ENCODE measurements at places on chromosomes 2 and 18.
A peak's percentile ranks its signal among the peaks of the same experiment; 100 is the strongest.

GRCh38 chr2:26816893-26817292 is 31.0 kb downstream of the CENPA start:
- no peak for DNase-seq

DNA sequence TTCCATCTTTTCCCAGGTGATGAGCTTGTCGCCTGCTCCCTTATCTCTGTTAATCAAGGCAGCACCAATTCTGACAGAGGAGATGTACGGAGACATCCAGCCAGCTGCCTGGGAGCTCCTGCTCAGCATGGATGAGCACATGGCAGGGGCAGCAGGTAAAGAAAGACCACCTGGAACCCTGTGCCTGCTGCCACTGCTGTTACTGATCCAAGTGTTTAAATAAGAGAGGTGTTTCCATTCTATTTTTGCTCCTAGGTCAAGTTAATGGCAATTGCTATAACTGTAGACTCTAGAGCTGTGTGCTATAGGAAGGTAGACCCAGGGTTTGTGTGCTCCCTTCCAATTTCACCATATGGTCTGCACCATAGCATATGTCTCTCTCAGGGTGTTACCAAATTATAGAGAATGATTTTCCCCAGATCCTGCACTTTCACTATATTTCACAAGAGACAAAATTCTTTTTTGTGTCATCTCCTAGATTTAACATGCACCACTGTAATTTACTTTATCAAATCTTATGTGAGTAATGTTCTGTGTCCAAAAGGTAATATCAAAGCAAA is 88.6 kb upstream of the RPE start:
- no peak for DNase-seq

GRCh38 chr18:12659904-12660605 is 2.1 kb upstream of the SPIRE1 start:
- DNase-seq: peak; percentile 25

DNA sequence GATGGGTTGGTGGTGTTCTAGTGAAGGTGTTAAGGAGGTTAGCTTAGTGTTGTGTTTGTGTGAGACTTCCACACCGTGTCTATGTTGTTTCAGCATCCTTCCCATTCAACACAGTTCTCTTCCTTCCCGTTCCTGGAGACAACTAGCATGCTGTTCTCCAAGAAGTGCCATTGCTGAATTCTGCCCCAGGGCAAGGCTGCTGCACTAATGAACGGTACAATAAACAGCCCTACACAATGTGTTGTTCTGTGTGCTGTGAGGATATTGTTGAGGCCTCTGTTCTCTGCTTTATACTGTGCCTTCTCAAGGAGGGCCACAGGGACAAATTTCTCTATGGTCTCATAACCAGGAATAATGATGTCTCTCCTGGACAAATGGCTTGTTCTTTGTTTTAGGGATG is 39.8 kb upstream of the ZEB2 start:
- DNase-seq: no peak

DNA sequence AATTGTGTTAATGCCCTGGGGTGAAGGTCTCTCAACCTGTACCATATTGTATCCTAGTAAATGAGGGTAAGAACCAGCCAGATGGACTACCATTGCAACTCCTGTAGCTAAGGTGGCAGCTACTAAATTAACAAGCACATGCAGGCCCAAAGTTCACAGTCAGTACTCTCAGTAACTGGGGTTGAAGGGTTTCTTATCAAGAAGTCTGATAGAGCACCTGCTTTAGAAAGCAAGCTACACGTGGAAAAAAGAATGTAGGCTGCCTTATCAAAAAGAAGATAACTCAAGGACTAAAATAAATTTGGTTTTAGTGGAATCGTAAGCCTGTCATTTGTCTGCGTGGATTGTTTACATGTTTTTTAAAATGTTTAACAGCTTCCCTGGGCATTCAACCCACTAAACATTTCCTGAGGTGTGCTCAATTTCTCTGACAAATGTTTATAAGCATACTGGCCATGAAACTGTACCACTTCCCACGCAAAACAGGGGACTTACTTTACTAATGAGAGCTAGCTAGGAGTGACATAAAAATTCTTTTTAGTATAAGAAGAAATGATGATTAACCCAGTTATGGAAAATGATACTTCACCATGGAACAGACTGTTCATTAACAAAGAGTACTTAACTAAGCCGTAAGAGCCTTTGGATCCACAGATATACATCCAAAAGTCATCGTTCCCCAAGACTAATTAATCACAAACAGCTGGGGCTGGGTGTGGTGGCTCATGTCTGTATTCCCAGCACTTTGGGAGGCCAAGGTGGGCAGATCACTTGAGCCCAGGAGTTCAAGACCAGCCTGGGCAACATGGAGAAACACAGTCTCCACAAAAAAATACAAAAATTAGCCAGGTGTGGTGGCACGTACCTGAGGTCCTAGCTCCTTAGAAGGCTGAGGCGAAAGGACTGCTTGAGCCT is 36.5 kb downstream of the LPIN2 start:
- no peak for DNase-seq

DNA sequence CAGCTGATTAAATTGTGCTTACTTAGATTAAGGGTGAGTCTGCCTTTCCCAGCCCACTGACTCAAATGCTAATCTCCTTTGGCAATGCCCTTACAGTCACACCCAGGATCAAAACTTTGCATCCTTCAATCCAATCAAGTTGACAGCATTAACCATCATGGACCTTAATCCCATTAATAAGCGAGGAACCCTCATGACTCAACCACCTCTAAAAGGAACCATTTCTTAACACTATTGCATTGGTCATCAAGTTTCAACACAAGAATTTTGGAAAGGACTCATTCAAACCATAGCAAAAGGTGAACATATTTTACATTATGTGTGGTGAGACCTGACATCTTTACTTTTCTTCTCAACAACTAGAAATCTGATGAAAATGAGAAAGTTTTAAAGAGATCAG is 187.0 kb downstream of the OSR1 start:
- no peak for DNase-seq

- DNase-seq: no peak
Observed at GRCh38 chr18:79476918-79477571, 81.3 kb downstream of the NFATC1 start.

DNA sequence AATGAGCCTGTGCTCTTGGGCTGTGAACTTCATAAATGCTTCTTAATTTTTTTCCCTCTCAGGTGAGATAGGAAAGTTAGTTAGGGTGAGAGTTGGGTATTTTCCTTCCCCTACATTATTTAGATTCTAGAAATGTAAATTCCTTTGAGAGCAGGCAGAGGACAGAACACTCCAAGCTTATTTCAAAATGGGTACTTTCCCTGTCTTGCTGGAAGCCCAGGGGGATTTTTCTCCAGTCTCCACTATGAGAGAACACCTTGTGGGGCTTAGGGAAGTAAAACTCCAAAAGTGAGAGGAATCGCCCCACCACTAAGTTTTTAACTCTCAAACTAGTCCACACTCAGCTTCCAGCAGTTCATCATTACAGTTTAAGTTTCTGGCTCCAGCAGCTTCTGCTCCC is 253.2 kb upstream of the CTAGE1 start:
- DNase-seq: no peak

DNA sequence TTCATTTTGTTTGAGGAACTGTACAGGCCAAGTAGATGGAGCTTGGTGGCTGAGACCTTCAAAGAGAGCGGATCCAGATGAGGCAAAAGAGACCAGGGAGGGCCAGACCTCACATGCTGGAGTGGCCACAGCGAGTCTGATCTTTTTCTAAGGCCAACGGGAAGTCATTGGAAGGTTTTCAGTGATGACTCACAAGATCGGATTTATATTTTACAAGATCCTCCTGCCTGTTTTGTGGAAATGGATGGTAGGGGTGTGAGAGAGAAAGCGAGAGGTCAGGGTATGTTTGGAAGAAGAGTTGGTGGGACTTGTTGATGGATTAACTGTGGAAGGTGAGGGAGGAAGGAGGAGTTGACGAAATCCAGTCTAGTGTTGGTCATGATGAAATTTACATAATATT is 44.6 kb upstream of the TUBA3D start:
- DNase-seq: no peak

DNA sequence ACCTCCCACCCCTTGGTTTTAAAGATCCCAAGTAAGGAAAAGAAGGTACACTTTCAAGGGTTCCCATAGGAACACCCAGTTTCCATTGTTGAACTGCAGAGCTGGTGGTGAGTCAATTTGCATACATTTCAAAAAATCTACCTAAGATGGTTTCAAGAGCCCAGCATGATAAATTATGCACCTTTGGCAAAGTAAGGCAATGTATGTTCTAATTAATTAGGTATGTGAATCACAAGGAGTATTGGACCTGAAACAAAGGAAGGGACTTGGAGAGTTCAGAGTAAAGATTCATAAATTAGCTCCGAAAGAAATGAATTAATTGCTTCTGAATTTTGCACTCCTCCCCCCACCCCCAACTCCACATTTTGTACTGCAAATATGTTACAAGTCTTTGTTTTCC is 459.7 kb downstream of the LRATD1 start:
- DNase-seq: no peak

DNA sequence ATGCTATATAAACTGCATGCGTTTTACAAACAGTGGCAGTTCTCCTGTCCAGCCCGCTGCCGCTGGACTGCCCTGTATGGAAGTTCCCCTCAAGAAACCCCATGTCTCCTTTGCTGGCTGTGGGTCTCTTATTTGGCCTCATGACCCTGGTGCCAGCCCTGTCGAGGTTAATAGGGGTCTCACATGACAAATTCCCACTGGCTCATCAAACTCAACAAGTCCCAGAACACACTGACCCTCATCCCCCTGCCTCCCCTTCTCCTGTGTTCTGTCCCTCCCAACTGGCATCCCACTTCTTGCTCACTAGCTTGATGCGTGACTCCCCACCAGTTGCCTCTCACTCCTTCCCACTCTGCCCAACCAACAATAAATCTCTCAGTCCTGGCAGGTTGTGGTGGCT is 137.6 kb upstream of the HS6ST1 start:
- no peak for DNase-seq

GRCh38 chr18:38900031-38900430 is 1334.4 kb upstream of the CELF4 start:
- no peak for DNase-seq

GRCh38 chr2:217836901-217837491 is 165.8 kb downstream of the TNS1 start:
- no peak for DNase-seq

DNA sequence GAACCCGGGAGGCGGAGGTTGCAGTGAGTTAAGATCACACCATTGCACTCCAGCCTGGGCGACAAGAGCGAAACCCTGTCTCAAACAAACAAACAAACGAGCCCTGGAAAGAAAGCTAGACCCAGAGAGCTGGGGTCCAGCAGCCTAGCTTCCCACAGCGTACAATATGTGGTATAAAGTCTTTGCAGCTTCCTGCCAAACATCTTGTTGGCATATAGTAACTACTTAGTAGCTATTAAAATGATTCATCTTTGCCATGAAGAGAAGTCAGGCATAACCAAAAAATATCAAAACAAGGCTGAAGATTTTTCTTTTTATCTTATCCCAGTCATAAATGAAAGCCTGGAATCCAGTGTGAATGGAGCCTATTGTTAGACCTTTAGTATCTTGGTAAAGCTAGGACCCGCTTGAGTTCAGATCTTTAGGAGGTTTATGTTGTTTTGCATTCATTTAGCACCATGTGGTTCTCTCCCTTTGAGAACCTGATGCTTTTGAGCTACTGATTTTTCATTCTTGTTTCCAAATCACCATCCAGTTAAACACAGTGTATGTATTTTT is 139.7 kb upstream of the NOSTRIN start:
- DNase-seq: no peak

DNA sequence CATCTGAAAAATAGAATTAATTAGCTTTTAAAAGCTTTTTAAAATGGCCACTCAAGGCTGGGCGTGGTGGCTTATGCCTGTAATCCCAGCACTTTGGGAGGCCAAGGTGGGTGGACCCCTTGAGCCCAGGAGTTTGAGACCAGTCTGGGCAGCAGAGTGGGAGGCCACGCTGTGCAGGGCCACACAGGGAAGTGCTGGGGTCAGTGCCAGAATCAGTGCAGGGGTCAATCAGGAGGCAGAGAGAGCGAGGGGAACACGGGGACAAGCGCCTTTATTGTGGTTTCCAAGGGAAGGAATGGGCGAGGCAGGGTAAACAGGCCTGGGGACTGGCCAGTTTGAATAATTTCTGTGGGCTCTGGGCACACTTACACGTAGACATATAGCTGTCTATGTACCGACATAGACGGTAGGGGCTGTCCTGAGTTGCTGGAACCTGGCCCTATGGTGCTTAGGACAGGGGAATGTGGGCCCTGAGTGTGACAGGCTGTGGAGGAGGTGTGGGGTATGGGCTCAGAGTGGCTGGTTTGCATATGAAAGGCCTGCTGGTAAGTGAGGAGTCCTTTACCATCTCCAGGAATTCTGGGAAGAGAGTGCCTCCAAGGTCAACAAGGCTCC is 42.9 kb downstream of the DYSF start:
- DNase-seq: no peak

GRCh38 chr2:154549869-154550268 is 148.6 kb upstream of the KCNJ3 start:
- no peak for DNase-seq

- DNase-seq: no peak
Observed at GRCh38 chr2:162917626-162918025, 79.1 kb upstream of the KCNH7 start.

DNA sequence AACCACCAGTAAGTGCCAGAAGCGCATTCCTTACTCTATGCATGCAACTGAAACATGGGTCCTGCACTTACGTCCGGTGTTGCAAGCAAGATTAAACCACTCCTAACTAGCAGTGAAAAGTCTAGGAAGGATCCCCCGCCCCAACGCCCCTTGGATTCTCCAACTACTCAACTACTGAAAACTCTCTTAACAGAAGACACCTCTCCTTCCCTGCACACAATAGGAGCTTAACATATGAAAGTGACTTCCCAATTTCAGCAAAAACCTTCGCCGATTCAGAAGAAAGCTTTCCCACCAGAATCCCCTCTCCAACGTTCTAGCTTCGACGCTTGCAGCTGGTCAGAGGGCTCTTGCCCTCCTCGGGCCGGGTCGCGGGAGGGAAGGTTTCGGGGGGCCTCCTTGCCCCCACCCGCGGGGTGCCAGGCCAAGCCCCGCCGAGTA is 578 bp downstream of the IWS1 start:
- DNase-seq: peak; percentile 6

DNA sequence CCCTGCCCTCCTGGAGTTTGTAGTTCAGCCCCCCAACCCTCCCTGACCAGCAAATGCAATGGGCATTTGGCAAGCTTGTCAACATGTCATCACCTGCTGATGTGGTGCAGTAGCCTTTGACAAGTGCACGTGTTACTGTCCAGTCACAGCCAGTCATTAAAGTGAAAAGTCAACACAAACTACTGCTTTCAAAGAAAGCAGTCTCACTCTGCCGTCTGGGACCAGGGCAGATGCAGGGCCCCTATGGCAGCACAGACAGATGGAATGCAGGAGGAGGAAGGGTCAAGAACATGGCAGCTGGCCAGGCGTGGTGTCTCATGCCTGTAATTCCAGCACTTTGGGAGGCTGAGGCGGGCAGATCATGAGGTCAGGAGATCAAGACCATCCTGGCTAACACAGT is 222.4 kb upstream of the OSR1 start:
- DNase-seq: no peak

DNA sequence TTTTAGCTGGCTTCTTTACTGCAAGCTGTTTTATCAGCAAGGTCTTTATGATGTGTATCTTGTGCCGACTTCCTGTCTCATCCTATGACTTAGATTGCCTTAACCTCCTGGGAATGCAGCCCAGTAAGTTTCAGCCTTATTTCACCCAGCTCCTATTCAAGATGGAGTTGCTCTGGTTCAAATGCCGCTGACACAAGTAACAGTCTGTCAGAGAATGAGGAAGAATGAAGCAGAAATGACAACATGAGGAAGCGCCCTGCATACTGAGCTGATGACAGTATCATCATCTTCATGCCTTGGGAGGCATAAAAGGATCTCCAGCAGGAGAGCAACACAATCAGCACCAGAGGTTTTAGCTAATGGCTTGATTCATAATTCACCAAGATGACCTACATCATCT is 309.4 kb downstream of the NBAS start:
- DNase-seq: no peak

GRCh38 chr2:28950941-28951630 is 30.0 kb upstream of the TOGARAM2 start:
- no peak for DNase-seq
